ENCODE measurements at places on chromosomes 12 and 14.

- DNase-seq = no peak
Observed at GRCh38 chr12:12902036-12902435, 10.7 kb downstream of the GPRC5A start.

DNA sequence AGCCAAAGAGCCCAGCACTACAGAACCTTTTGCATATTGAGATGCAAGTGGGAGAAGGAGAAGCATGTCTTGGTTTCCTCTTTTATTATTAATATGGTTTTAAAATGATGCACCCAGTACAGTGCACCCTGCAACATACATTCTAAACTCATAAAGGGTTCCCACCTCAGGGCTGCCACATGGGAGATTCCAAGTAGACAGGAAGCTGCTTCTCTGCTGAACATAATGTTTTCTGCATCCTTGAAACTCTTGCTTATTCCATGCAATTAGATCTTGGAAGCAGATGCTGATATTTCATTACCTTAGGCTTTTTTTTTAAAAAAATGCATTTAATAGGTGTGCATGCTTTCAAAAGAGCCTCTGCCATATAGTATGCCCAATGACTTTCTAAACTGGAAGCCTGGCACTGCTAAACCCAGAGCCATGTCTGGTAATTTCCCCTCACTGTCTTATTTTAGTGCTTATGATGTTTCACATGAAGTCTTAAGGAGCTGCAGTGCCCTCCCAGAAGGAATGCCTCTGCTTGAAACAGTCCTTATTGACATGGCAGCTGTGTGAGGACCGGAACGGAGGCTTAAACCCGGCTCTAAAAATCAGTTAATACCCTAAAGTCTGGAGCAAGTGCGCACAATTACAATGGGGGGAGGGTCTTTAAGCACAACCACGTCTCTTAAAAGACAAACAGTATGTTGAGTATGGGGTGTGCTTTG is 2.0 kb upstream of the SIX1 start:
- DNase-seq = no peak

DNA sequence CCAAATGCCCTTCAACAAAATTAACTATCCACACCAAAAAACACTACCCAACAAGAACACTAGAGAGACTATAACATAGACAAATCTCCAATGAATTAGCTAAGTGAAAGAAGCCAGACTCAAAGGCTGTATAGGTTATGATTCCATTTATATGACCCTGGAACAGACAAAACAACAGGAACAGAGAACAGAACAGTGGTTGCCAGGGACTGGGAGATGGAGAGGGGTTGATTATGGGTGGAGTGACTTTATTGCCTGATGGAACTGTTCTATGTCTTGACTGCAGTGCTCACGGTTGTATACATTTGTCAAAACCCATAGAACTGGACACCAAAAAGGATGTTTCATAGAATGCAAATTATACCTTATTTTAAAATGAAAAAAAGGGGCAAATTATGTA is 14.9 kb downstream of the CATSPERB start:
- DNase-seq = no peak

- no peak for DNase-seq
Observed at GRCh38 chr12:115500872-115501271, 776.6 kb downstream of the MED13L start.

DNA sequence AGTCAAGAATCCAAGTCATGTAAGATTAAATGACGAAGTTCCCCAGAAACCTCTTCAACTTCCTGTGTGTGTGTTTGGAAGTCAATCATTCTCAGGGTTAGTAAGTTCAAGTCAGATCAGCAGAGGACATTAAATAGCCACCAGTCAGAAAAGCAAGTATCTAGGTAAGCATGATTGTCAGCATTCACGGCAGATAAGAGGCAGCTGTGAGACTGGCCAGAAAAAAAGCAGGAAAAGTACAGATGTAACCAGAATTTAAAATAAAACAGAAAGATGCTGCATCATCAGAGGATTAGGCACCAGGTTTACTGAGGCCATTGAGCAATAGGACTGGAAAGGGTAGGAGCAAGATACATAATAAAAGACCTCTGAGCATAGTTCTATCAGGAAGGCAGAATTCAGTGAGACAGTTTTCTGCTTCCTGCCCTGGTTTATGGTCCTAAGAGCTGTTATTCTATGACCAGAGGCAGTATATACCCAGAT is 606.9 kb downstream of the FSCB start:
- DNase-seq = no peak

DNA sequence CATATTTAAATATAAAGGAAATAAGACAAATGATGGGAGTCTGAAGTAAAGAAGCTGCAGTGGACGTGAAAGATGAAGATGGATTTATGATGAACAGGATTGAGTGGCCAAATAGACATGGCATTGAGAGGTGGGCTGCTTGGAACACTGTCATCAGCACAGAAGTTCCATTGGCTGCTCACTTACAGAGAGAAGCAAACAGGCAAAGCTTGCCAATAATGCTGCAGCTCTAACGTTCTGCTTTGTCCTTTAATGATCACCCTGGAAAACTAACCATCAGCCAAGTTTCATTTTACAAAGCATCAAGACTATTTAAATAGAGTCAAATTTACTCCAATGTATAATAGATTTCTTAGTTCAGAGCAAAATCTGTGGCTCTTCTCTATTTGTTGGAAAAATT is 721.4 kb downstream of the TMTC2 start:
- DNase-seq = no peak

All from Peyer's patch (tissue), 4 donors.